ENCODE measurements at places on chromosomes 6 and 20.

- no peak for DNase-seq
Measured at GRCh38 chr20:54108326-54108642, 37.9 kb upstream of the BCAS1 start.

DNA sequence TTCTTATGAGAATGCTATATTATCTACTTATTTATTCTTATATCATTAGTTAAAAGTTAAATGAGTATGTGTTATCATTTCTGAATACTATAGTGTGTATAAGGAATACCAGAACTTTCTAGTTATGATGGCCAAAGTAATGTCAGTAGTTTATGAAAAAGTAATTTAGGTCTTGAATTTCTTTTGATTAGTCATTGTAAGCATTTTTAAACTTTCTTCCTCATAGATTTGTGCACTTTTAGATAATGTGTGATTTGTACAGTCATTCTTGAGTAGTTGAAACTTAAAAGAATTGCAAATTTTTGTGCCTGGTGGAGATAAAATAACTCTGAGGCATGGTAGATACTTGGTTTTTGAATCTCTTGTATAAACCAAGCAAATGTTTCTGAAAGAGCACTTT is 311.3 kb downstream of the CDKAL1 start:
- DNase-seq = no peak

DNA sequence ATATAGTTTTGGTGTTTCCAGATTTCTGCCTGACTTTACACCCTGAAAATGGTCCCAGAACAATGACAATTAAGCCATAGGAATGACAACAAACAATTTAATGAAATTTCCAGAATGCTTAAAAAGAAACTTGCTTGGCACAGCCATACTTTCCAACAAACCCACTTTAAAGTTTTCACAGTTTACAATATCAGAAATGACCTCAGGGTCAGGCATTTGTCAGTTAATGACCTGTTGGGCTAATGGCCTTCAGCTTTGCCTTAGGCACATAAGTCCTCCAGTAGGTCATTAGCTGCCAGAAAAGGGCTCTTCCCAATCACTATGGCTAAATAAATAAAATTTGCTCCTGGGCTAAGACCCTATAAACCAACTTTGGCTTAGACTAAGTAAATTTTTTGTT is 144.6 kb upstream of the BEND3 start:
- no peak for DNase-seq

- no peak for DNase-seq
Measured at GRCh38 chr20:62002882-62003480, 62.7 kb downstream of the TAF4 start.
